Stimulated activated CD8-positive, alpha-beta memory T cell treated with anti-CD3 and anti-CD28 coated beads, Interleukin-15, amount 100 ng/mL, for 4 hours (primary cell): ENCODE measurements at places on chromosomes 16 and 17.

DNA sequence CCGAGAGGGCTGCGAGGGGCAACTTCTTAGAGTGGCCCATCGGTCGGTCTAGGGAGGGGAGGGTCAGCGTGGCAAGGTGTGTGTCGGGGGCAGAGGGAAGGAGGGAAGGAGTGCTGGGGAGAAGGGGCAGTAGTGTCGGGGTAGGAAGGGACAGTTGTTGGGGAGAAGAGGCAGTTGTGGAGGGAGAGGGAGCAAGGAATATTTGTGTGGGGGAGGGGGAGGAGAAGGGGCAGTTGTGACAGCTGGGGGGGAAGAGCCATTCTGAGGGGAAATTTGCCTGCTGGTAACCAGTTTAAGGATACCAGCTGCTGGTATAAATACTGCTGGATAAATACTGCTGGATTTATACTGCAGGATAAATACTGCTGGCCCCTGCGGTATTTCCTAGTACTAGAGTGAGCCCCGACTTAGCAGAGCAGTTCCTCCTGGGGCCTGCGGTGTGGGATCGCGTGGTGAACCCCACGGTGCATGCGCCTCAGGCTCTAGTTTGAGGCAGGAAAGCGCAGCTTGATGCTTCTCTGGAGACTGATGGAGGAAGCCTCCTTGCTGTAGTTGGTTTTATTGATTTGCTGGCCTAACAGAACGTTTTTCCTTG is 309 bp downstream of the DNAH2 start:
- DNase-seq: no peak

GRCh38 chr16:35862242-35862641 is 2402.8 kb downstream of the TP53TG3F start:
- DNase-seq: no peak

DNA sequence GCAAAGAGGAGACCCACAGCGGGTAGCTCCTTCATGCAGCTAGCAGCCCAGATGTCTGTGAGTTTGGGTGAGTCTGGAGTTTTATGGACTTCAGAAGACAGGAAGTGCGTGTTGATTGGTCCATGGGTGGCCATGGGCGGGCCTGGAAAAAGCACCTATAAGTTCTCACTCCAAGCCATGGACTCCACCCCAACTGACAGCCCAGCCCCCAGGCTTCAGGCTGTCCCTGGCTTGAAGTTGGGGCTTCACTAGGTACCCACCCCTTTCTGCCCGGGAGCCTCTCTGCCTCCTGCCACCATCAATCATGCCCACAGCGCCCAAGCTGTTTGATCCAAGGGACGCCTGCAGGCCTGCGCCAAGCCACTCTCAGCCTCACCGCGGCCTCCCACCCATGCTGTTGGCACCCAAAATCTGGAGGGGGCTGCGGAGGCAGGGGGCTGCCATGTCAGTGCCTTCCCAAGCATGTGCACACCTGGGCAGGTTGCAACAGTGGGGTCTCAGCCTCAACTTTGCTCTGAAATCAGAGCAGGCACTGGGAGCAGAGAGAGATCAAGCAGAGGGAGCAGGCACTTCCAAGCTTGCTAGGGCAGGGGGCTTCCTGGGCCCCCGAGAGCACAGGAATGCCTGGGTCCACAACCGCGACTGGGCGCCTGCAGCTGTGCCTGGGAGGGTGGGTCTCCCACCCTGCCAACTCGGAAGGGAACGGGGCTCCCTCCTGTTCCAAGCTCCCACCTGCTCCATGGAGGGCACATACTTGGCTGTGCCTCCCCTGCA is 1503.7 kb downstream of the CDH11 start:
- DNase-seq: no peak

DNA sequence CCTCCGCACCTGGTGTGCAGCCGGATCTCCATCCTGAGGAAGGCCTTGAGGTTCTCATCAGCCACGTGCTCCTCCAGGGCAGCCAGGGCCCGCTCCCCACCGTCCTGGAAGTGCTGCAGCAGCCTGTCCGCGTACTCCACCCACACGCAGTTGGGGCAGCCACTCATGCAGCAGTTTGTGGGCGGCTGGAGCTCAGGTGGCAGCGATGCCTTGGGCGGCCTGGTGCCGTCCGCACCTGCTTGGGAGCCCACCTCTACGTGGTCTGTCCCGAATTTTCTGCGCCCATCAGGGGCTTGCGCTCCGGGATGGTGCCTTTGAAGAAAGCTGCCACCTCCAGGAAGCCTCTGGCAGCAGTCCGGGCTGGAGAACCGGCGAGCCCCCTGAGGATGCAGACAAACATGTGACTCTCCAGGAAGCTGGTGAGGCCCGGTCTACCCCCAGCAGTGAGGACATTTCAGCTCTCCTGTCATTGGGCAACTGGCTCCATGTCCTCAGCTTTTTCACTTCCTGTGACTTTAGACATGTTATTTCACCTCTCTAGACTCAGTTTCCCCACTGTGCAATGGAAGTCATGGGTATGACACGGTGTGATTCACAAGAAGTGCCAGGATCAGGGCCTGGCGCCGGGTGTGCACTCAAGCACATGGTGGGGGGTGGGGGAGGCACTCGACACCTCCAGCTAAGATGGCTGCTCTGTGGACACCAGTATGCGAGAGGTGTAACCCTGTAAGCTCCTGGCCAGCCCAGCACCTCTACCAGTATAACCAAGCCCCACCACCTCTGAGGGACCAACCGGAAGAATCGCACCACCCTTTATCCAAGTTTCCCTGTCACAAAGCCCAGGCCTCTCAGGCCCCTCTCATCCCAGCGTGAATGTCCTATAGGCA is 957 bp downstream of the OXLD1 start:
- DNase-seq: no peak

- DNase-seq: no peak
Measured at GRCh38 chr17:57135789-57136291, 50.8 kb downstream of the AKAP1 start.

DNA sequence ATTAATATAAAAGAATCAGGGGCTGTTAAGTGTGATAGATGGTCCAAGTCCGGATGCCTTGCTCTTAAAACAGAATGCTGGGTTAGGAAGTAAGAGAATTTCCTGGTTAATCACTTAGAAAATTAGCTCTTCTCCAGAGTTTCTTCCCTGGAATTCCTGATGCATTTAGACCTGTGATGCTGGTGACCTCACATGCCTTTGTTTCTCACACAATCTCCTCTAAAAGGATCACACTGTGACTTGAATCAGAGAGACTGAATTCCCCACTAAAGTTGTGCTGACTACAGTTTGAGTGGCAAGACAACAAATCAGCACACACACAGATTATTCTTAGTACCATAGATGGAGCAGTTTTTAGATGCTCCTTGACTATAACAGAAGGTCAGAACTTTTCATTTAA is 4.4 kb upstream of the RNF43 start:
- no peak for DNase-seq

GRCh38 chr17:77692571-77693161 is 265.8 kb upstream of the TNRC6C start:
- DNase-seq: no peak

DNA sequence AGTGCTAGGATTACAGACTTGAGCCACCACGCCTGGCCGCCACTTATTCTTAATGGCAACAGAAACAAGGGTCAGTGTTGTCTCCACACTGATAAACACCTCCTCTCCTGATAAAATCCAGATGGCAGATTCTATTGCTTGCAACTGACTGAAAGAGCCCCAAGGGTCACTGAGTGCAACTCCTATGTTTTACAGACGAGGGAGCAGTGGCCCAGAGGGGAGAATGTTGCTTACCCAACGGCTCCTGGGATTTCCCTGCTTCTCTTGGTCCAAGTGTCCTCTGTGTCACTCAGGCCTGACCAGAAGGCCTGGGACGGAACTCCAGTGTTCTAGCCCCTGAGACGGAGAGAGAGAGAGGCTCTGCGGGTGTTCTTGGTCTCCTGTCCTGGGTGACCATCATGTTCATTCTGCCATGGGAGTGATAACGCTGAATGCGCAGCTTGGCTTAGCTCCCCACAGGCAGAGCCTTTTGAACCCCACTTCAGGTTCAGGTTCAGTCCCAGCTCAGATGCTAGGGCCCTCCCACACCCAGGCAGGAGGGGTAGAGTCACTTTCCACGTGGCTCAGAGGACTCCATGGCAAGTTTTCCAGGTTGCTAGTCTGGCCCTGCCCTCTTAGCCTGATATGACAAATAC is 77.3 kb upstream of the NLRP1 start:
- no peak for DNase-seq

GRCh38 chr17:80987941-80988461 is 3.6 kb upstream of the CHMP6 start:
- no peak for DNase-seq

DNA sequence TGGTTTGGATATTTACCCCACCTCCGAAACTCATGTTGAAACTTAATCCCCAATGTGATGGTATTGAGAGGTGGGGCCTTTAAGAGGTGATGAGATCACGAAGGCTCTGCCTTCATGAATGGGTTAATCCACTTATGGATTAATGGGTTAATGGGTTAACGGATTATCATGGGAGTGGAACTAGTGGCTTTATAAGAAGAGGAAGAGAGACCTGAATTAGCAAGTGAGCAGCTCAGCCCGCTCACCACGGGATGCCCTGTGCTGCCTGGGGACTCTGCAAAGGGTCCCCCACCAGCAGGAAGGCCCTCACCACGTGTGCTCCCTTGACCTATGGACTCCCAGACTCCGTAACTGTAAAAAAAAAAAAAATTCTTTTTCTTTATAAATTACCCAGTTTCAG is 16.5 kb upstream of the GPRC5B start:
- no peak for DNase-seq

GRCh38 chr17:58447039-58447975 is 30.0 kb upstream of the RNF43 start:
- DNase-seq: peak; percentile 35

DNA sequence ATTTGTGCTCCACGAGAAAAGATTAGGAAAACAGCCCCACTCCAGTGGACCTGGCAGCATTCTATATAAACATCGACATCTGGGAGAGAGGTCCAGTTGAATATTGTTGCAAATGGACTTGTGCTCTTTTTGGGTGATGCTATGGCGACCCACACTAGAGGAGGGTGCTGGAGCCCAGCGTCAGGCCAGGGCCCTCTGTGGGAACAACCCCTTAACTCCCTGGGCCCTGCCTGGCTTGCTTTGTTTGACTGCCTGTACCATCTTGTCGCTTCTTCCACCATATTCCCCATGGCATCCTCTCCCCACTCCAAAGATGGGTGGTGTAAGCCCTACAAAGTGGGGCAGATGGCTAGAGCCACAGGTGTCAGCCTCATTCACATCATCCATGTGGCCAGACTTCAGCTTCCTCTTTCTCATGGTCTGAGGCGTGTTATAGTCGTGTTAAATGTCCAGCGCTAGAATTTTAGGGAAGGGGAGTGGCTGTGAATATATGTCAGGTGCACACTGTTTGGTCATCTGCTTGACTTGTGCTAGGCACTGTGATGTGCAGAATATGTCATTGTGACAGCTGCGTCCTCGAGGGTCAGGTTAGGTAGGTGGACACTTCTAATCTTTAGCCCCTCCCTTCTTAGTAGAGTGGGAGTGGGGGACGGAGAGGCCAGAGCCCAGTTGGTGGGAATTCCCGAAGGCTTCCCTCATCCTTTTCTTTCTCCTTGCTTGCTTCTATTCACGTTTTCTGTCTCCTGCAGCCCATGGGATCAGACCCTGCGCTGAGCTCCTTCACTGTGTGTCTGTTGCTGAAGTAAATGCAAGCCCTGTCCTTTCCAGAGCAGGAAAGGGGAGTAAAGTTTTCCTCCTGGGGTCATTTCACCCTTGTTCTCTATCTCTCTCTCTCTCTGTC is 49.8 kb downstream of the MPRIP start:
- DNase-seq: no peak

DNA sequence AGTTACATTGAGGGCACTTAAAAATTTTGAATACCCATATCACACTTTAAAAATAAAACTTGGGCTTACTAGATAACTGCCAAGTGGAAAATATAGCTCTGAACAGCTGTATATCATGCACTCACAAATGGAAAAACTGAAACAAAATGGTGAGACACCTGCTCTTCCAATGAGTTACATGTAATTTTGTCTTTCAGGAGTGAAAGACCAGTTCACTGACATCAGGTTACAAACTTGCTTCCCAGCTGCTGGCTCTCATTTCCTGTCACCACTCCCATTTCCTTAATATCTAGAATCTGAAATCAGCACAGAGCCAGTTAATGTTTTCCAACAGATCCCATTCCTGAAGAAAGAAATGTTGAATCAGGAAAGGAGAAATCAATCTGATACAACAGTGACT is 10.8 kb downstream of the CSNK2A2 start:
- no peak for DNase-seq
